ENCODE measurements at places on chromosomes 7 and 10. TPM values are rescaled to one million over a fixed set of nuclear protein-coding genes. Genes with fewer than 3 reads are reported as not detected.

AKR1C2 gene
- total RNA-seq, result 46.0 TPM

TFPI2 gene
- 8.7 TPM for total RNA-seq

ANKRD30A gene
- total RNA-seq, result not detected

- DNase-seq, result no peak
Observed at GRCh38 chr7:81268551-81268950, 349.7 kb upstream of the SEMA3C start.

GRCh38 chr7:146115851-146116520 lies 615 bp upstream of the CNTNAP2 start:
- DNase-seq, result peak; percentile 90

GRCh38 chr10:127886371-127887051 lies 6.2 kb downstream of the CLRN3 start:
- DNase-seq, result no peak

- no peak for DNase-seq
Observed at GRCh38 chr7:138945154-138945553, 36.0 kb downstream of the KIAA1549 start.

- DNase-seq, result no peak
Observed at GRCh38 chr10:118970770-118971169, 58.7 kb upstream of the NANOS1 start.

- DNase-seq, result no peak
Observed at GRCh38 chr7:54326592-54327167, 215.5 kb upstream of the VSTM2A start.

DNA sequence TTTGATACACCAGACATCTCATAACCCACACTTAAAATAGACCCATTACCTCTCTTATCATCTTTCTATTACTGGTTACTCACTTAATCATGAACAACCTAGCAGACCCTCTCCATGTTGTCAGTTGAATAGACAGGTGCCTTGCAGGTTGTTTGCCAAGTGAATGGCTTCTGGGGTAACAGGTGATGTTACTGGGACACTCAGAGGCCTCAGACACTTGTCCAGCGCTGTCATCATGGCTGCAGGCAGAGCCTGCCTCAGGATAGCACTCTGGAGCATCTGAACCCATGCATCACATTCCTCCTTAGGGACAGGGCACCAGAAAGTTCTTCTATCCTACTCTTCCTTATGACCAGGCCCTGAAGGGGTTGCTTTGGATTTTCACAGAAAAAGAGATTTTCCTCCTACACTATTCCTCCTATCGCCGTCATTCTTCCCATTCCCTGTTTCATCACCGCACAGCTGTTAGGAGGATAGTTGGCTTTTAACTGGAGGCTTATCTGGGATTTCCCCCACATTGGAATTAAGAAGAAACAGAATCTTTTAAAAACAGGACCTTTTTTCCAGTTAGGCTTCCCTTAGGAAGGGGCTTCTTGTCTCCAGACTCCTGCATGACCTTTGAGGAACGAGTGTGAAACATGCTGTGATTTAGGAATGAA lies 182.1 kb downstream of the VTI1A start:
- DNase-seq, result no peak

- no peak for DNase-seq
Observed at GRCh38 chr7:45443263-45443662, 130.9 kb upstream of the ADCY1 start.
